Sciatic nerve (tissue), 2 donors: ENCODE measurements at places on chromosomes 2 and 18. TPM values are rescaled to one million over a fixed set of nuclear protein-coding genes. Genes with fewer than 3 reads are reported as not detected.

The COBLL1 gene
- total RNA-seq: 119 TPM

The IL36RN gene
- total RNA-seq: not detected

The LRP2 gene
- 0.89 TPM for total RNA-seq

The RIOK3 gene
- 74.8 TPM for total RNA-seq

The CKAP2L gene
- 0.62 TPM for total RNA-seq

The PRR30 gene
- not detected for total RNA-seq

The DLX1 gene
- total RNA-seq: 0.94 TPM

The CHRND gene
- total RNA-seq: not detected

The SAG gene
- not detected for total RNA-seq

The RNASEH1 gene
- 19.0 TPM for total RNA-seq

The ZSWIM2 gene
- total RNA-seq: not detected

The CENPA gene
- total RNA-seq: 0.31 TPM

The SRD5A2 gene
- total RNA-seq: not detected

The GAREM2 gene
- 6.8 TPM for total RNA-seq

The PKDCC gene
- total RNA-seq: 367 TPM

The SERPINB13 gene
- not detected for total RNA-seq

The HNMT gene
- 37.8 TPM for total RNA-seq

The TGFA gene
- 11.8 TPM for total RNA-seq

The GAL3ST2 gene
- total RNA-seq: not detected

The MTX2 gene
- 22.8 TPM for total RNA-seq

The UGGT1 gene
- total RNA-seq: 34.3 TPM

The CARF gene
- 23.4 TPM for total RNA-seq

The MEP1B gene
- total RNA-seq: not detected

The ZC3H6 gene
- 37.7 TPM for total RNA-seq

The LRRC30 gene
- total RNA-seq: not detected

The CPLX4 gene
- not detected for total RNA-seq

The TRAPPC12 gene
- total RNA-seq: 139 TPM

The C1GALT1C1L gene
- 0.49 TPM for total RNA-seq

The SIX3 gene
- total RNA-seq: not detected

The RELCH gene
- total RNA-seq: 39.9 TPM

The KRTCAP3 gene
- 2.6 TPM for total RNA-seq
